ENCODE measurements at places on chromosomes 6 and 20. TPM values are rescaled to one million over a fixed set of nuclear protein-coding genes. Genes with fewer than 3 reads are reported as not detected.

GSTA2 gene
- not detected for total RNA-seq

- no peaks in the 10 kb centered on the region for H3K27me3 ChIP-seq
- H3K27ac ChIP-seq = no peak overlapping the region
- H3K4me3 ChIP-seq = no peak overlapping the region
- DNase-seq = no peak
- no peaks in the 10 kb centered on the region for H3K4me1 ChIP-seq
- no peaks in the 10 kb centered on the region for H3K36me3 ChIP-seq
Observed at GRCh38 chr20:10982692-10983091, 308.9 kb upstream of the JAG1 start.

DNA sequence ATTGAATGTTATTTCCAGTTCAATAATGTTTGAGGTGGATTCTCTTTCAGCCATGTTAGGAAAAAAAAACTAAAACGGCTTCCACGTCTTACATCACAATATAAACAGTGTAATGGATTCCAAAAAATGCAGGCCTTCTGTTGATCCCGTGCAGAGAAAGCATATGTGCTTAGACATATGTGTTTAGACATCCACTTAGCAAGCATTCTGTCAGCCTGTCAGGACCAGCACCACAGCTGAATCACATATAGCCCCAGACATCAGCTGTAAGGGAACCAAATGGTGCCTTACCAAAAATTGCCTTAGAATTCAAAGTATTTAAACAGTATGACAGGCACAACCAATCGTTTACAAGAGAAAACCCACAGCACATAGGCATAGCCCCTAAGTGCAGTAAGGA is 304.9 kb downstream of the EYA4 start:
- no peaks in the 10 kb centered on the region for H3K4me1 ChIP-seq
- DNase-seq = no peak
- H3K27ac ChIP-seq = no peak overlapping the region
- no peak overlapping the region for H3K4me3 ChIP-seq
- peaks cover 6% of the 10 kb centered on the region for H3K27me3 ChIP-seq
- no peaks in the 10 kb centered on the region for H3K36me3 ChIP-seq

- H3K4me1 ChIP-seq = peaks cover 8% of the 10 kb centered on the region
- H3K27ac ChIP-seq = peak overlapping the region; percentile 45
- no peaks in the 10 kb centered on the region for H3K27me3 ChIP-seq
- DNase-seq = peak; percentile 52
- H3K4me3 ChIP-seq = no peak overlapping the region
- H3K36me3 ChIP-seq = peaks cover 27% of the 10 kb centered on the region
Observed at GRCh38 chr6:34288581-34288980, 39.8 kb upstream of the SMIM29 start.

- no peaks in the 10 kb centered on the region for H3K4me1 ChIP-seq
- no peak for DNase-seq
- no peaks in the 10 kb centered on the region for H3K36me3 ChIP-seq
- H3K27ac ChIP-seq = no peak overlapping the region
Observed at GRCh38 chr20:36424314-36424713, 117.0 kb upstream of the MYL9 start.

Data from activated CD4-positive, alpha-beta memory T cell treated with anti-CD3 and anti-CD28 coated beads for 36 hours (primary cell).